ENCODE measurements at places on chromosomes 6 and 20. TPM values are rescaled to one million over a fixed set of nuclear protein-coding genes. Genes with fewer than 3 reads are reported as not detected.

The ZKSCAN3 gene
- total RNA-seq = 8.1 TPM

The EFCAB8 gene
- not detected for total RNA-seq

DNA sequence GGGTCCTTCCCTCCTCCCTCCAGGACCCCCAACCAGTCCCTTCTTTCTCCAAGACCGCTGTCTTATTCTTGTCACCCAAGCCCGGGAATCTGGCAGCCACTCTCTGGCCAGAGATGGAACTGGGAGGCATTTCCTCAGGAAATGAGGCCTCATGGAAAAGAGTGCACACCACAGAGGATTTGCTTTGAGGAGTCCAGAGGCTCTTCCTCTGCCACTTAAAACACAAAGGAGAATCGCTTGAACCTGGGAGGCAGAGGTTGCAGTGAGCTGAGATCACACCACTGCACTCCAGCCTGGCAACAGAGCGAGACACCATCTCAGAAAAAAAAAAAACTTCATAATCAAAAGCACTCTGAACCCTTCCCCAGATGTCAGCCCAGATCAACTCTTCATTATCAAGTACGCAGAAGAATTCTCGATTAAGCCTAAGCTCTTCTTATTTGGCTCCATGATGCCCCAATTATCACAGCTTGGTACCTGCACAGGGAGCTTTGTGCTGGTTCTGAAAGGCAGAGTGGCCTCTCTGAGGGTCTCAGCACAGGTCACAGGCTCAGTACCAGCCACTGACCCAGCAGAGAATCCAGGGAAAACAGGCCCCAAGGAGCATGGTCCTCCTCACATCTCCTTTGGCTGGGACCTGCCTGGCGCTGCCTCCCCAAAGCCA lies 82.9 kb upstream of the MAFB start:
- no peak for DNase-seq

- no peak for DNase-seq
Observed at GRCh38 chr20:38414769-38415450, 20.2 kb downstream of the SNHG17 start.

DNA sequence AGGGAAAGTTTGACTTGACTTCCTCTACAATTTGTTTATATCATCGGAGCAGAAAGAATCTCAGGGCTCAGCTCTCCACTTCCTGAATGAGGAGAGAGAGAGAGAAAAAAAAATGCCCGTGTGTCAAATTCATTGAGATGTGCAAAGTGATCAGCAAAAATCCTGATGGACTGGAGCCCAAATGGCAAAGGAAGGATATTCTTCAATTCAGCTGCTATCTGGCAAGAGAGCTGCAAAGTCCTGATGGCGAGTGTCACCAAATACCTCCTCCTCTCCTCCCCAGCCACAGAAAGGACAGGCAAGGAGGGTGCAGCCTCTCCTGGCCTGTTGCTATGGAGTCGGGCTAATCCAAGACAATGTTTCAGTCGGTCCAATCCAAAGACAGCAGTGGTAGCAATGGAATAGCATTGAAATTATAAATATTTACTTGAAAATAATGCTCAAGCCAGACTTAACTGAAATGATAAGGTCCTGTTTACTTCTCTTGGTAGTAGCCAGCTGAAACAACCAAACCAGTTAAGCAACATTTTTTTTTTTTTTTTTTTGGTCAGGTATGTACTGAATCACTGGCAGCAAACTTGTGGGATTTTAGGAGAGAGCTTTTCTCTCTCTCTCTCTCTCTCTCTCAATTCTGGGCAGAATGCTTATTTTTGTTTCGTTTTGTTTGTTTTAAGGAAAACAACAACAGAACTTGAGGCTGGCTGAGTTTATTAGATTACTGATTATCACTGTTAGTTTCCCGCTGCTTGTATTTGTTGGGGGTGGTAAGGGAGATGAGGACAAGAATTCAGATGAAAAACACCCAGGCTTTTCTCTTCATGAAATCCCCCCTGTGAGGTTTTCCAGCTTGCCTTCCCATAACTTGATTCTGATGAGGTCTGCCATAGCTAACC lies 204.2 kb downstream of the BCAS1 start:
- peak; percentile 94 for DNase-seq
